Stomach (tissue), 19 donors: ENCODE measurements at places on chromosomes 3 and 15.
A peak's percentile ranks its signal among the peaks of the same experiment; 100 is the strongest.

- H3K4me1 ChIP-seq, result no peaks in the 10 kb centered on the region
- H3K4me3 ChIP-seq, result no peak overlapping the region
- DNase-seq, result no peak
- H3K36me3 ChIP-seq, result peaks cover 89% of the 10 kb centered on the region
- no peak overlapping the region for H3K27ac ChIP-seq
- H3K27me3 ChIP-seq, result no peaks in the 10 kb centered on the region
Observed at GRCh38 chr3:38366082-38366481, 19.5 kb downstream of the XYLB start.

DNA sequence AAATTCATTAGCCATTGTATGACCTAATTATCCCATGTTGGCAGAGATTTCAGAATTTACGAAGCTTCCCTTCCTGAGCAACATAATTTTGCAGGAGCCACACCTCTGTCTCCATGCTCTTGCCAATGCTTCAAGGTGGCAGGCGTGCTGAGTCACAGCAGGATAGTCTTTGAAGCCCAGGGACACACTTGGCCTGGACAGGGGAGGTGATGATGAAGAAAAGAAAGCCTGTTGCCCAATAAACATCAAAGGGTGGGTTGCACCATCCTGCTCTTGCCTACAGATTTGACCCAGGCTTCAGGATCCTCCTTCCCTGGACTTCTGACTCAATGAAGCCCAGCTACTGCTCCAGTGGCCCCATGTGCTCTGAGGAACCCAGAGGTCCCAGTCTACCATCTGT, 117.1 kb downstream of the MINAR1 start:
- no peaks in the 10 kb centered on the region for H3K4me1 ChIP-seq
- H3K27ac ChIP-seq, result no peak overlapping the region
- H3K4me3 ChIP-seq, result no peak overlapping the region
- H3K36me3 ChIP-seq, result no peaks in the 10 kb centered on the region
- no peak for DNase-seq

GRCh38 chr3:49872801-49873281, 3.1 kb upstream of the CAMKV start:
- H3K36me3 ChIP-seq, result no peaks in the 10 kb centered on the region
- no peak overlapping the region for H3K27ac ChIP-seq
- DNase-seq, result peak; percentile 46
- H3K4me3 ChIP-seq, result no peak overlapping the region

- no peak overlapping the region for H3K27ac ChIP-seq
- no peak for DNase-seq
- H3K27me3 ChIP-seq, result no peaks in the 10 kb centered on the region
- H3K4me3 ChIP-seq, result no peak overlapping the region
- no peaks in the 10 kb centered on the region for H3K4me1 ChIP-seq
- H3K36me3 ChIP-seq, result no peaks in the 10 kb centered on the region
Observed at GRCh38 chr15:87710406-87710805, 546.1 kb downstream of the NTRK3 start.

- H3K36me3 ChIP-seq, result no peaks in the 10 kb centered on the region
- no peaks in the 10 kb centered on the region for H3K27me3 ChIP-seq
- no peaks in the 10 kb centered on the region for H3K4me1 ChIP-seq
- H3K27ac ChIP-seq, result peak overlapping the region; percentile 16
- H3K4me3 ChIP-seq, result no peak overlapping the region
Observed at GRCh38 chr15:50247819-50248655, 17.5 kb downstream of the HDC start.

DNA sequence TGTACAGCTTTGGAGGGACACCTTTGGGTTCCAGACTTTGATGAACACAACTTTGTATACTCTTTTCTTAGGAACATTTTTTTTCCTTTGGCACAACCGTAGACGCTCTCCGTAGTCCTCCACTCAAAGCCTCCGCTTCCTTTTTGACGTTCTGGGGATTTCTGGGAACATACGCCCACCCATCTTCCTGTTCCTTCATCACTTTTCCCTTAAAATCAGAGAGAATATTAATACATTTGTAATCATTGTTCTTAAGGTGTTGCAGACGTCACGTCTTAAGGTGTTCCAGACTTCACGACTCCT, 405 bp upstream of the SPG21 start:
- H3K36me3 ChIP-seq, result no peaks in the 10 kb centered on the region
- DNase-seq, result no peak
- peak overlapping the region; percentile 83 for H3K4me3 ChIP-seq
- peak overlapping the region; percentile 91 for H3K27ac ChIP-seq
- H3K27me3 ChIP-seq, result no peaks in the 10 kb centered on the region

- H3K4me3 ChIP-seq, result no peak overlapping the region
- no peaks in the 10 kb centered on the region for H3K4me1 ChIP-seq
- H3K36me3 ChIP-seq, result no peaks in the 10 kb centered on the region
- H3K27ac ChIP-seq, result no peak overlapping the region
- no peaks in the 10 kb centered on the region for H3K27me3 ChIP-seq
Observed at GRCh38 chr3:153078826-153079225, 83.2 kb upstream of the RAP2B start.

GRCh38 chr3:184514171-184514490, 47.5 kb upstream of the EPHB3 start:
- H3K27ac ChIP-seq, result no peak overlapping the region
- H3K27me3 ChIP-seq, result peaks cover 4% of the 10 kb centered on the region
- H3K4me1 ChIP-seq, result peaks cover 5% of the 10 kb centered on the region
- H3K36me3 ChIP-seq, result no peaks in the 10 kb centered on the region
- no peak for DNase-seq

GRCh38 chr15:56320316-56320715, 44.9 kb upstream of the TEX9 start:
- no peaks in the 10 kb centered on the region for H3K4me1 ChIP-seq
- H3K4me3 ChIP-seq, result no peak overlapping the region
- H3K27ac ChIP-seq, result no peak overlapping the region
- no peaks in the 10 kb centered on the region for H3K27me3 ChIP-seq

DNA sequence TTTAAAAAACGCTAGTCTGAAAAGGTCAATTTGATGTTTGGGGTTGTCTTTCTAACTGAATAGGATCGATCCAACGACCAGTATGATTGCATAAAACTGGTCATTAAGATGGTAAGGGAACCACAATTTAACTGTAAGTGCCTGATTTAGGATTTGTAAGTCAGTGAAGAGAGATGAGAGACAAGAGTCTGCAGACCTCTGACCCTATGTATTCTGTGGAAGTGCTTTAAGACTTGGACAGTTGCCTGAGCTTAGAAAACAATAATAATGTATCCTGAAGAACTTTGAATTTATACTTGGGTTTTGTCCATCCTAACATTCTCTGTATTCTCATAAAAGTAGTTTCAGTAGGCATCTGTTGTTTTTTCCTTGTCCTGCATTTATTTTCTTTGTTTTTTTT, 221.4 kb upstream of the SUCLG2 start:
- no peaks in the 10 kb centered on the region for H3K4me1 ChIP-seq
- no peak overlapping the region for H3K4me3 ChIP-seq
- H3K27ac ChIP-seq, result no peak overlapping the region
- no peak for DNase-seq
- no peaks in the 10 kb centered on the region for H3K27me3 ChIP-seq

DNA sequence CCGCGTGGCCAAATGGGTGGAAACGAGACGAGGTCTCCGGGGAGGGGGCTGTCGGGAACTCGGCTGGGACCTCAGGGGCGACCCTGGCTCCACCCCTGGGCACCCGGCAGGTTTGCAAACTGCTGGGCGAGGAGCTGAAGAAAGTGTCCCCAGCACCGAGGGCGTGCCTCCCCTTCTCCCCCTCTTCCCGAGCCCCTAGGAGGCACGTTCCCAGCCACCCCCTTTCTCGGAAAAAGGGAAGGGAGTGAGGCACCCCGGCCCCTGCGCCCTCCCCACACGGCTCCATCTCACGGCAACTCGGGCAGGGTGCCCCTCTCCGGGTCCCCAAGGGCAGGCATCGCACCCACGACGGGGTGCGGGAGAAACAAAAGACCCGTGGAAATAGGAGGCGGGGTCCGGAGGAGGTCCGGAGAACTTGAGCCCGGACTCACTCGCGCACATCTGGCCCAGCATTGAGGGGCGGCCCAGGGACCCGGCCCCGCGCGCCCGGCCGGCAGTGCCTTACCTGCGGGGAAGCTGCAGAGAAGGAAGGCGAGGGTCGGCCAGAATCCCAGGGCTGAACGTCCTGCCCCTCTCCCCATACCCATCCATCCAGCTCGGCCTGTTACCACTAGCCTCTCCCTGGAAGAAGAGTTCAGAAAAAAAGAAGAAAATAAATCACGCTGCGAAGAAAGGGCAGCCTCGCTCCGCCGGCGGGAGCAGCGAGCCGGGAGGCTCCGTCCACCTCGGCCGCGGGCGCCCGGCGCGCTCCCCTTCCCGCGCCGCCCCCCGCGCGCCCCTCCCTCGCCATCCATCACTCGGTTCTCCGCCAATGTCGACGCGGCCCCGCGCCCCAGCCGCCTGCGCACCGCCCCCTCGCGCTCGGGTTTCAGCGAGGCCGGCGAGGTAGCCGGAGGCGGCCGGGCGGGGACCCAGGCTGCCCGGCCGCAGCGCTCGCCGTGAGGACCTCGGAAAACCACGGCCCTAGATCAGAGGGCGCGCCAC, 16.3 kb downstream of the RGMA start:
- peak; percentile 95 for DNase-seq
- H3K4me3 ChIP-seq, result peak overlapping the region; percentile 63
- peaks cover 42% of the 10 kb centered on the region for H3K27me3 ChIP-seq
- peaks cover 53% of the 10 kb centered on the region for H3K4me1 ChIP-seq
- peak overlapping the region; percentile 92 for H3K27ac ChIP-seq
- no peaks in the 10 kb centered on the region for H3K36me3 ChIP-seq

GRCh38 chr3:79871656-79872055, 103.9 kb upstream of the ROBO1 start:
- no peak overlapping the region for H3K4me3 ChIP-seq
- DNase-seq, result no peak
- no peaks in the 10 kb centered on the region for H3K27me3 ChIP-seq
- H3K27ac ChIP-seq, result no peak overlapping the region

DNA sequence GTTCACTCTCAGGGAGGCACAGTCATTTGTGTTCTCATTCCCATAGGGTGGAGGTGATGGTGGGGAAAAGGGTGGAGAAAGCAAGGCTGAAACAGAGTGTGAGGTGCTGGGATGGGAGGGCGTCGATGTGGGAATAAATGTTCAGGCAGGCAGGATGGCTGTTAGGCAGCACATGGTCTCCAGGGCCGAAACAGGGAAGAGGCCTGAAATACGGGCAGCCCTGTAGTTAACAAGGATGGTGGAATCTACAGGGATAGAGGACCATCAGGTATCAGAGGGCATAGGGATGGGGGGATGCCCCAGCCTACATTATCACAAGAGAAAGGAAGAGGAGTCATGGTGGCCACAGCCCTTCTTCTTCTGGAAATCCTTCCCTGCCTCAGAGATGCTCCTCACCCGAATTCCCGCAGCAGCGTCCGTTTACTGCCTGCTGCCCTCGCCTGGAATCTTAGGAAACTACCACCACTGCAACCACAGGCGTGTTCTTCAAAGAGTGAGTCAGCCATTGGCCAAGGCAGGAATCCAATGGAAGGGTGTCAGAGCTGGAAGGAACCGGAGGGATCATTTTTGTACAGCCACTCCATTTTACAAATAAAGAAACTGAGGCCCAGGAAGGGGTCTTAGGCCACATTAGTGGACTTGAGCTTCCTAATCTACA, 49.7 kb upstream of the POMGNT2 start:
- H3K4me1 ChIP-seq, result peaks cover 18% of the 10 kb centered on the region
- no peaks in the 10 kb centered on the region for H3K36me3 ChIP-seq
- H3K27ac ChIP-seq, result no peak overlapping the region
- H3K4me3 ChIP-seq, result no peak overlapping the region
- H3K27me3 ChIP-seq, result no peaks in the 10 kb centered on the region

DNA sequence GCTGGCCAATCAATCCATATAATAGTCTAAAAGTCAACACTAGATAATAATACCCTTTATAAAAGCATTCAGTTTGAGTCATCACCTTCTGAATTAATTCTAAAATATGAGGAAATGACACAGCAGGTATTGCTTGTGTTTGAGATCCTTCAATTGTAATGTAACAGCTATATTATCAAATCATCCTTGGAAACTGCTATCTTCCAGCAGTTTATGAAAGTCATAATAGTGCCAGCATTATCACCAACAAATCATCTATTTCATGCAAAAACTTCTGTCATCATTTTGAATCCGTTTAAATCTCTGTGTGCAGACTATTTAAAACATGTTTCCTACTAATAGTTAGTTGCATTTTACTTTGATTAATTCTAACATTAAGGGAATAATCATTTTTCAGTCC, 468.7 kb downstream of the CADM2 start:
- H3K27me3 ChIP-seq, result no peaks in the 10 kb centered on the region
- H3K27ac ChIP-seq, result no peak overlapping the region
- no peaks in the 10 kb centered on the region for H3K36me3 ChIP-seq
- DNase-seq, result no peak

DNA sequence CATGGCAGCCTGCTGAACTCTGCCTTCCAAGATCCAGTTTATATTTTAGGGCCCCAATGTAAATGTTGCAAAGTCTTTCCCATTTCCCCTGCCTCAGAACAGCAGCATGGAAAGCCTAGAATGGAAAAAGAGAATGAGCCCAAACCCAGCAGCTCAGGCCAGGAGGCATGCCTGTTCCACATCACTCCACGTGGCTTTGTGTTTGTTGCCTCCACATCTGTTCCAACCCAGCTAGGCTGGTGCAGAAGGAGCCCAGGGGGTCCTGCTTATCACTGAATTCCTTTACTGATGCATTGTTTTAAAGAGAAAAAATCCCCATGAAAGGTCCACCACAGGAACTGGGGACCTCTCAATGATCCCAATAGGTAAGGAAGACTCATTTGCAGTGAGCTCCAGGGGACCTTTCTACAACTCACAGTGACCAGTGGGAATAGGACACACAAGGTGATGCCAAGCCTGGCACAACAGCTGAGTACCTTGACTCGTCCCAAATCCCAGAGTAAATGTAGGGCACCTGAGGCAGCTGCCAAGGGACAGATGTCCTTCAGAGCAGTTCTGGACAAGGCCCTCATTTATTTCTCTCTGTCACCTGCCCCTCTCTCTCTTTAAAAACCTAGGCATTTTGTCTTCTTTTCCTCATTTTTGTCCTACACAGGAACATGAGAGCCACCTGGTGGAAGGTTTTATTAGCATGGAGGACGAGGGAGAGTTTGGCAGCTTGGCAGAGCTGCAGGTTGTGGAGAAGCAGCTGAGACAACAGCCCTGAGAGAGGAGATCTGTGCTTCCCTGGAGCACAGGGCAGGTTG, 41.7 kb upstream of the ADAMTS17 start:
- no peak for DNase-seq
- H3K4me1 ChIP-seq, result no peaks in the 10 kb centered on the region
- no peaks in the 10 kb centered on the region for H3K27me3 ChIP-seq
- H3K36me3 ChIP-seq, result no peaks in the 10 kb centered on the region
- no peak overlapping the region for H3K27ac ChIP-seq

DNA sequence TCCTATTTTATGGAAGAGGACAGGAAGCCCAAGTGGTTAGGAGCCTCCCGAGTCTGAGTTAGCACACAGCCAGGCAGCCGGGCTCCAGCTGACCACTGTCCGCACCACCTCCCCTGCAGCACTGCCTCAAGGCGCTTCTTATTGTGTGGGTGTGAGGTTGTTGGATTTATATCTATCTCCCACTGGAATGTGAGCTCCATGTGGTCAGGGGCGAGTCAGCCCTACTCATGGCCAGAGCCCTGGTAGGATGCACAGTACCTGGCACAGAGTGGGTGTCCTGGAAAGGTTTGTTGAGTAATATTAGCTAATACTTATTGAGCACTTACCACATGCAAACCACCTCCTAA, 9.7 kb upstream of the FBLN2 start:
- H3K27me3 ChIP-seq, result no peaks in the 10 kb centered on the region
- no peaks in the 10 kb centered on the region for H3K36me3 ChIP-seq
- no peak overlapping the region for H3K4me3 ChIP-seq
- no peaks in the 10 kb centered on the region for H3K4me1 ChIP-seq
- H3K27ac ChIP-seq, result no peak overlapping the region
- DNase-seq, result no peak

- no peak for DNase-seq
- no peaks in the 10 kb centered on the region for H3K4me1 ChIP-seq
- H3K36me3 ChIP-seq, result peaks cover 54% of the 10 kb centered on the region
- H3K27me3 ChIP-seq, result no peaks in the 10 kb centered on the region
- H3K4me3 ChIP-seq, result no peak overlapping the region
Observed at GRCh38 chr15:59224474-59224873, 17.8 kb downstream of the LDHAL6B start.
